DMS153 (cell line): ENCODE measurements at places on chromosomes 6 and 20.

DNA sequence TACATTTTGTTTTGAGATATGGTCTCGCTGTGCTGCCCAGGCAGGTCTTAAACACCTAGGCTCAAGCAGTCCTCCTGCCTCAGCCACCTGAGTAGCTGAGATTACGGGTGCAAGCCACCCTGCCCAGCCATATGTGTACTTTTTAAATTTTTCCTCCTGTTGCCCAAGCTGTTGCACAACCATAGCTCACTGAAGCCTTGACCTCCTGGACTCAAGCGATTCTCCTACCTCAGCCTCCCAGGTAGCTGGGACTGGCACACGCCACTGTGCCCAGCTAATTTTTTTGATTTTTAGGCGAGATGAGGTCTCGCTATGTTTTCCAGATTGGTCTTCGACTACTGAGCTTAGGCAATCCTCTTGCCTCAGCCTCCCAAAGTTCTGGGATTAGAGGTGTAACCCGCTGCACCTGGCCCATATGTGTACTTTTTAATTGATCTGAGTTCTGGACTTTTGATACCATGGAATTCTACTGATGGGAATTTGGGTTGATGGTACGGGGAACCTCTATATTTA, 44.9 kb downstream of the ITCH start:
- no peak for DNase-seq

DNA sequence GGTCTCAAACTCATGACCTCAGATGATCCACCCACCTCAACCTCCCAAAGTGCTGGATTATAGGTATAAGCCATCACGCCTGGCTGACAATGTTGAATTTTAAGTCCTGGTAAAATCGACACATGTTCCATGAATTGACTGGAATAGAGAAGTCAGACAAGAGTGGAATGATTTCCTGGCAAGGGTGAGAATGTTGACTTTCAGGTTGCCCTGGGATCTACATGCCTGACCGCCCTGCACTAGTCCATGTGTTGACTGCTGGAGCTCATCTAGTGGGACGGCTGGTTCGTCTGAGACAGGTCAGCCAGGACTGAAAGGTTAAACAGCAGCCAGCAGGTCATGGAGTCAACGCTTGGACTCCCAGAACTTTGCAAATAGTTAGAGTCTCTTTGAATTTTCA, 88.8 kb downstream of the SASH1 start:
- no peak for DNase-seq

GRCh38 chr6:17442196-17442595, 48.8 kb downstream of the CAP2 start:
- DNase-seq, result no peak

- peak; percentile 48 for DNase-seq
Observed at GRCh38 chr20:39993742-39994141, 695.3 kb downstream of the MAFB start.

DNA sequence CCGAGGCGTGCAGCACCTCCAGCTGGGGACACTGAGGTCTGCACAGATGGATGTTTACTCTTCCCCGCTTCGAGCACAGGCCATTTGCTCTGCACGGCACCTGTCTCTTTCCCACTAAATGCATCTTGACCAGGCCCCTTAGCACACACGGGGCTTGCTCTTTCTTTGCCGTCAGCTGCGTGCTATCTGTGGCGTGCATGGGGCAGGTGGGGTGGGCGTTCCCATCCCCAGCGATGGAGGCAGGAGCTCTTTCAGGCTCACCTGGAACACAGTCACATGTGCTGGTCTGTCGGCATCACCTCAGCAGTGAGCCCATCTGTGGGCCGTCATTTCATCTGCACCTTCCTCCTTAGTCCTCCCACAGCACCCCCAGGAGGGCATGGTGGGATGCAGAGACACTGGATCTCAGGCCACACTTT, 35.1 kb downstream of the RBM38 start:
- peak; percentile 56 for DNase-seq

- DNase-seq, result peak; percentile 15
Observed at GRCh38 chr6:140485740-140486449, 1111.4 kb upstream of the CITED2 start.

DNA sequence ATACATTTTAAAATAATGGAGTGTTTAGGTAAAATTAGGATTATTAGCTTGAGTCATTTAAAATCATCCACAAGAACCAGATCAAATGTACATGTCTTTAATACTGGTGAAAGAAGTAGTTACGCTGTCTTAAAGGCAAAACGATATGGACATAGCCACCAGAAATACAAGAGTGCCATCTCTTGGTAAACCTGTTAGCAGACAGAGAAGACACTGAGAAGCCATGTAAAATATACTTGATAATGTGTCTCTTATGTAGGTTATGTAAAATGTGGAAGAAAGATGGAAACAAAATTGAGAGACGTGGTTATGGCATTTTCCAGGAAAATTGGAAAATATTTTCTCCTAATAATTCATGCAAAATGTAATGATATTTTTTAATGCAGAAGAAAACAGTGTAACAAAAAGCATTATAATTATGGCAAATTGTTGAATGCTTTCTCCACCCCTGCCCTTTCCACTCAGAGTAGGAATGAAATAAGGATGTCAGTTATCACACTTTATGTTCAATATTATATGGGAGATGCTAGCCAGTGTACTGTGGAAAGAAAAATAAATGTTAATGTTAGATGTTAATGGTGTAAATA, 12.2 kb upstream of the SLC17A2 start:
- peak; percentile 57 for DNase-seq

DNA sequence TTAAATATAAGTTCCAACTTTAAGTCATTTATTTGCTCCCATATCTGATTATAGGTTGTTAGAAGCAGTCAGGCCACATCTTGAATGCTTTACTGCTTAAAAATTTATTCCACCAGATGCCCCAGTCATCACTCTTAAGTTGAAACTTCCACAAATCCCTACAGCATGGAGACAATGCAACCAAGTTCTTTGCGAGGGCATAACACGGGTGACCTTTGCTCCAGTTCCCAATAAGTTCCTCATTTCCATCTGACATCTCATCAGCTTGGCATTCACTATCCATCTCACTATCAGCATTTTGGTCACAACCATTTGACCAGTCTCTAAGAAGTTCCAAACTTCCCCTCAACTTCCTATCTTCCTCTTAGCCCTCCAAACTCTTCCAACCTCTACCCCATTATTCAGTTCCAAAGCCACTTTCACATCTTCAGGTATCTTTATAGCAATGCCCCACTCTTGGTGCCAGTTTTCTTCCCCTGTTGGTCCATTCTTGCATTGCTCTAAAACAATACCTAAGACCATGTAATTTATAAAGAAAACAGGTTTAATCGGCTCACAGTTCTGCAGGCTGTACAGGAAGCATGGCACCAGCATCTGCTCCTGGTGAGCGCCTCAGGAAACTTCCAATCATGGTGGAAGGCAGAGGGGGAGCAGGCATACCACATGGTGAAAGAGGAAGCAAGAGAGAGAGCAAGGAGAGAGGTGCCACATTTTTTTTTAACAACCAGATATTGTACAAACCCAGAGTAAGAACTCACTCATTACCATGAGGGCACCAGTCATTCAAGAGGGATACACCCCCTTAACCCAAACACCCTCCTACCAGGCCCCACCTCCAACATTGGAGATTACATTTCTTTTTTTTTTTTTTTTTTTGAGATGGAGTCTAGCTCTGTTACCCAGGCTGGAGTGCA, 15.9 kb upstream of the ITPR3 start:
- DNase-seq, result no peak

GRCh38 chr6:83702077-83702476, 6.8 kb downstream of the SNAP91 start:
- DNase-seq, result no peak

GRCh38 chr6:26206868-26207801, 119.9 kb downstream of the HFE start:
- no peak for DNase-seq

- DNase-seq, result no peak
Observed at GRCh38 chr20:33769043-33769442, 37.2 kb downstream of the ZNF341 start.

GRCh38 chr6:110490110-110490509, 13.7 kb upstream of the SLC22A16 start:
- DNase-seq, result no peak

DNA sequence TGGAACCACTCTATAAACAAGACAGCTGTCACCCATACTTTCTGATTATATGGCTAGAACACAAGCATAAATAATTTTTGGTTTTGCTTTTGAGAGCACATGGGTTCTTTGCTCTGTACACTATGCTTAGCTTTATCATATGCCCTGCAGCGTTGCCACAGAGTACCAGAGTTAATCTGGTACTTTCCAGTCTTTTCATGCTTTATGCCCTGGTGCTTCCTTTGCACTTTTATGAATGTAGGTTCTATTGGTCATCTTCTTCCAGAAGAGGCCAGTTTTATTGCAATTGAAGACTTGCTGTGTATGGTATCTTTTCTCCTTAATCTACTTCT, 20.8 kb downstream of the SHLD1 start:
- DNase-seq, result no peak

DNA sequence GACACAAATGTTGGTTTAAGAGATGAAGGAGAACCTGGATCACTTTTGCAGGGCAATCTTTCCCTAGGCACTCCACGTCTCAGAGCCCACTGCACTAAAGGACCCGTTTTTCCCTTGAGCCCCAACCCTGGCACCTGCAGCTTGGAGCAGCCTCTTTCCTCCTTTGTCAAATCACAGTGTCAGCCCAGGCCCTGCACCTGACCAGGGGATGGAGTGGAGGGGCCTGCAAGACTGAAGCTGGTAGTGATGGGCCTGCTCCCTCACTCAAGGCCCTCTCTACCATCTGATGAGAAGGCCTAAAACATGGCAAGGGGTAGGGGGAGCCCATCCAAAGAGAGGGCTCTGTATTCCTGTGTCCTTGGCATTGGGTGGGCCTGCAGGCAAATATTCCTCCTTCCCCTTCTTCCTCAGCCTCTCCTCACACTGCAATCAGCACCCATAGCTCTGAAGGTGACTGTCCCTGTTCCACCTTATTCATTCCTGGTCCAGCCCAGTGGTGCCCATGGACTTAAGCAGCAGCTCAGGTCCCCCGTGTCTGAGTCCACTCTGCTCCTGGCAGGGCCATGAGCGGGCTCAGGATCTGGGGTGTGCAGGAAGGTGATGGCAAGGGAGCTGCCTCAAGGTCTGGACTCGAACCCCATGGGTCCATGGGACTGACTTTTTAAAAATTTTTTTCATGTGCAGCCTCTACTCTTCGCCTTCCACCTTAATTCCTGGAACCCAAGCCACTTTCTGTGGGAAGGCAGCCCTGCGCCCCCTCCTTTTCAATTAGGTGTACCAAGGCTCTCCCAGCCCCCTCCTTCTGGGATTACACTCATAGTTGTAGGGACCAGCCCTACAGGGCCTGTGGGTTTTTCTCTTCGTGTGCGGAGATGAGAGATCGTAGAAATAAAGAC, 6.7 kb downstream of the RAET1G start:
- no peak for DNase-seq

DNA sequence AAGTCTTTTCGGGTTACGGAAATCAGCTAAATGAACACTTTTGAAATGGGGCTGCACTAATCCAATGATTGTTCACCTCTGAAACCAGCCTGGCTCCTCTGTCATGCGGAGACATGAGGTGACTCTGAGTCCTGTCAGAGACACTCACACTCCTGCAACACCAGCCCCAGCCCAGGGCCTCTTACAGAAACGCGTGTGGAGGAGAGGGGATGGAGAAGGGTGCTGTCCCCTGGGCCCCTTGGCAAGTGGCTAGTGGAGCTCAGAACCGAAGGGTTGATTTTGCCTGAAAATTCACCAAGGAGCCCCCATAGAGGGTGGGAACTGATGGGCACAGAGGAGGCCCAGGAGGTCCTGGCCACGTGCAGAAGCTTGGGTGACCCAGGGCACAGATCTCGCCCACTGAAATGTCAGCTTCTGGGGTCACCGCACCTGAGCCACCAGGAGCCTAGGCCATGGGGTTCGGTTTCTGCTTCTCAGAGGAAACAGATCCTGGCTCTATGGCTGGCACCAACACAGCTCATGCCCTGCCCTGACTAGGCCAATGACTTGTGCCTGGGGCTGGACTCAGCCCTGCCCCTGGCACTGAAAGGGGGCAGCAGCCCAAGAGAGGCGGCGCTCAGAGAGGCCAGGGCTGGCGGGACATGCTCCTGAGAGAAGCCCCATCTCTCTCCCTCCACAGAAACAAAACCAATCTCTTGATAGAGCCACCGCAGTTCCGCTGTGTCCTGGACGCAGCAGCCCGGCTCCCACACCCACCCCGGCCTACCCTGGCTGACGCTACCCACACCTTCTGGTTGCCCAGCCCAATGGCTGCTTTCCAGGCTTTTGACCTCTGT, 144.7 kb downstream of the ERMARD start:
- DNase-seq, result no peak

GRCh38 chr6:128310451-128310850, 209.9 kb downstream of the PTPRK start:
- DNase-seq, result no peak
